CD8-positive, alpha-beta T cell (primary cell): ENCODE measurements at places on chromosomes 1 and 21.

GRCh38 chr1:176694713-176695112, 231.7 kb downstream of the PAPPA2 start:
- DNase-seq = no peak

- DNase-seq = no peak
Measured at GRCh38 chr1:245615001-245615400, 460.2 kb downstream of the KIF26B start.

DNA sequence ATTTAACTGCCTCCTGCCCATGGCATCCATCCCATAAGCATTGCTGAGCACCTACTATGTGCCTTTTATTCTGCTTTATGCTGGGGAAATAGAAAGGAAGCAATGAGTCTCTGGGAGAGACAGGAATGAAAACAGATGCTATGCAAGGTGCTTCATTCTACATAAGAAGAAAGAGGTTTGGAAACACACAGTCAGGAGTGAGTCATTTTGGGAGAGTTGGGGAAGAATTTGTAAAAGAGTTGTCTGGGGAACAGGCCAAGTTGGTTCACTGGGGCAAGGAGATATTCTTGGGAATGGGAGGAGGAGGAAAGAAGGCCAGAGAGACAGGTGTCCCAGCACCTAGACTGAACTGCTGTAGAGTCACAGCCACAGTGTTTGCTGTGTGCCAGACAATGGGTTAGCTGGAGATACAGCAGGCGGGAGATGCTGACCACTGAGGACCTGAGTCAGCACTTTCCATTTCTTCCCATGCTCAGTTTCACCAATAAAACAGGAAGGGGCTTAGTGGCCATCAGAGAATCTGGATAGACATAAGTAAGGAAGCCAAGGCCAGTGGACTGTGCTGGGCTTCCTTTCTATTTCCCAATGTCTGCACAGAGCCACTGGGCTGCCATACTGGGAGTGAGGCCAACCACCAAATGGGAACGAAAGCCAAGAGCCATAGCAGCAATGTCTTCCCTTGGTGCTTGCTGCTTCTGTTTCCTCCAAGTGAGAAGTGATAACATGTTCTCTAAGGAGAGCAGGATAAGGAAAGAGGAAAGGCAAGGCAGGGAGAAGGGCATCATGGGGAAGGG, 187.7 kb upstream of the USP24 start:
- no peak for DNase-seq

- no peak for DNase-seq
Measured at GRCh38 chr1:205812271-205812877, 624 bp downstream of the SLC41A1 start.

GRCh38 chr1:17441265-17441992, 2.0 kb upstream of the RCC2 start:
- no peak for DNase-seq

- no peak for DNase-seq
Measured at GRCh38 chr1:95384567-95384966, 150.6 kb downstream of the RWDD3 start.
